ENCODE measurements at places on chromosomes 11 and 22.

GRCh38 chr11:61540528-61540927 lies 32.0 kb downstream of the LRRC10B start:
- DNase-seq: no peak

- DNase-seq: no peak
Observed at GRCh38 chr11:16185042-16185441, 171.3 kb downstream of the SOX6 start.

- peak; percentile 46 for DNase-seq
Observed at GRCh38 chr11:11036848-11037732, 179.2 kb upstream of the ZBED5 start.

- no peak for DNase-seq
Observed at GRCh38 chr11:46404476-46405017, 13.0 kb upstream of the CHRM4 start.

GRCh38 chr11:66600631-66601233 lies 7.7 kb downstream of the CCS start:
- DNase-seq: no peak

GRCh38 chr22:19871023-19871844 lies 16.6 kb upstream of the GNB1L start:
- no peak for DNase-seq

- DNase-seq: no peak
Observed at GRCh38 chr11:133901999-133902398, 54.8 kb downstream of the IGSF9B start.

DNA sequence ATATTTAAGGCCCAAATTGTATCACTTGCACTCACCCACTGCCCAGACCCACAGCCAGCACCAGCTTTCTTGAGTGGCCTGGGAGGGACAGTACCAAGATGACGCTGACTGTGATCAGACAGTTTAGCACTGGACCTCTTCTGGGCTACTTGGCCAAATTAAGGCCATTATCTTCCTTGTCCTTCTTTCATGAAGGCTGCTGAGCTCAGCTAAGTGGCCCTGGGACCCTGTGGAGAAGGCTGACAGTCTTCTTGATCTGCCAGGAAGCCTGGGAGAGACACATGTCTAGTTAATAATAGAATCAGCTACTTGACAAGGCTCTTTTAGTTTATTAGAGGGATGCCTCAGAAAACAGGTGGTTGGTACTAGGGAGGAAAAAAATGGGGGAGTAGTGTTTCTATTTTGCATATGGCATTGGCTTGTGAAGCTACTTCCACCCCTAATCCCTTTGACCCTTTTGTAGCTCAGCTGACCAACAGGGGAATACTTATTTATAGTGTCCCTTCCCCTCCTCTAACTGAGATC lies 127.9 kb upstream of the NTM start:
- no peak for DNase-seq

DNA sequence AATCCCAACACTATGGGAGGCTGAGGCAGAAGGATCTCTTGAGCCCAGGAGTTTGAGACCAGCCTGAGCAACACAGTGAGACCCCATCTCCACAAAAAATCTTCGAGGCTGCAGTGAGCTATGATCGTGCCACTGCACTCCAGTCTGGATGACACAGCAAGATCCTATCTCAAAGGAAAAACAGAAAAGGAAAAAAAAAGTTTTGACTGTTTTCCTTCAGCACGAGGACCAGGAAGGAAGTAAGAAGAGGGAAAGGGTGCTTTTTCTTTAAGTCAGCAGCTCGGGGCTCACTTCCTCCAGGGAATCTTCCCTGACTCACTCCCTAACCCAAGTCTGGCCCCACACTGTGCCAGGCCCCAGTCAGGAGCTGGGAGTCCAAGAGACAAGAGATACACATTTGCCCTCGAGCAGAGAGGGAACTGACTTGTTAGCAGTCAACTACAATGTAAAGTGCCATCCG lies 14.2 kb downstream of the ARRB1 start:
- no peak for DNase-seq

- DNase-seq: no peak
Observed at GRCh38 chr11:6630632-6631291, 11.5 kb upstream of the TPP1 start.

DNA sequence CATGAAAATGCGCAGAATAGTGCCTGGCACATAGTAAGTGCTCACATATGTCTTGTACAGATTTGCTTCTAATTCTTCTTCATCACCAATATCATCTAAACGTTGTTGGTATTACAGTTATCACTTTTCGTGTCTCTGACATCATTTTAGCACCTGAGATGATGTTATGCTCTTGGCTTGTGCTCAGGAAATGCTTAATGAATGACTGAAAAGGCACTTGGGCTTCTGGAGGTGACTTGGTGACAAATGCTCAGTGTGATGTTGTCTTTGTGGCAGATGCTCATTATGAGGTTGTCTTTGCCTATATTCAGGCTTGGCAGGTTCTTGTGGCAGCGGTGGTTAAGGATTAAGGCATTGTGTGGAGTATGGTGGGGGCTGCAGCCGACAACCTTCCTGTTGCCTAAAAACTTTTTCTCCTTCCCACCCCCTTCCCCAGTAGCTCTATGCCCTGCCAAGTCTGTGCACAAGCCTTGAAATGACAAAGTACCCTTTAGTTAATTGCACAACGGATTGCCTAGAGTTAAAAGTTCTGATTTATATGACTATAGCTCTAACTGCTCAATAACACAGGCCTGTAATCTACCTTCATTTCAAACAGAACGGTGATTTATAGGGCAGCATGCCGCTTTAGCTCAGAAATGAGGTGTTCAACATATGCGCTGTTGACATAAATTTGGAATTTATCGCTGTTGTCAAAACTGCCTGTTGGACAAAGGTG lies 82.5 kb downstream of the ZBTB16 start:
- no peak for DNase-seq

GRCh38 chr11:110339456-110340250 lies 43.2 kb upstream of the RDX start:
- no peak for DNase-seq

DNA sequence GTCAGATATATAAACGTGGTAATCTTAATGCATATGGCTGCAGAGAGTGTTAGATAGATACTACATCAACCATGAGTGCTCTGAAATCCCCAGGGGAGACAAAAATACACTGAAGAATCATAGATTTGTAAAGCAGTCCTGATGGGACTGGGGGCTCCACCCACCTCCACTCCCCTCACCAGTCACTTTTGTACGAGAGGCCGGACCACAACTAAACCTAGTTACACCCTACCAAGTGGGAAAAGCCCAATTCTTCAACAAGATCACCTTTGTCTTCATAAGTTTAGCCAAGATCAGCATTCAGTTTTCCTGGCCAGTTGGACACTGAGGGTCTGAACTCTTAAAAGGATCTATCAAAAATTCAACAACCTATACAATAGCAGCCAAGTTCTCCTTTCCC lies 1.5 kb downstream of the SF1 start:
- no peak for DNase-seq

- DNase-seq: no peak
Observed at GRCh38 chr11:108901359-108901758, 236.5 kb downstream of the DDX10 start.

GRCh38 chr11:57432714-57433163 lies 5.8 kb upstream of the SLC43A3 start:
- DNase-seq: no peak

DNA sequence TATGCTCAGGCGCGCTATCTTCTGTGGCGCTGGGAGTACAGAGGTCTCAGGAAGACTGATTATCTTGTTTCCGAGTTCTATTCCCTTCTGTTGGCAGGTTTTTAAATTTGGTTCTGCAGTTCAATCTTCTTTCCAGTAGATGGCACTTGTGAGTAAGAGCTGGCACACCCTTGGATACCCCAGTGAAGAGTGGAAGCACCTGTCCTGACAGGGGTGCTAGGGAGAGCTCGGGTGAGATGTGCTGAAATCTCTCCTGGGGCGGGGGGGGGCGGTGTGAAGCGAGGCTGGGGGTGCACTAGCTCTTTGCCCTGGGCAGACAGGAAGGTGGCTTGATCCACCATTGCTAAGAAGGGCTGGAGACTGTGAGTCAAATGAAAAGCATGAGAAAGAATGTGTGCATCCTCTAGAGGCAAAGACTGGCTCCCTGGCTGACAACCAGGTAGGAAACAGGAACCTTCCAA lies 679.9 kb upstream of the CCDC179 start:
- peak; percentile 41 for DNase-seq

DNA sequence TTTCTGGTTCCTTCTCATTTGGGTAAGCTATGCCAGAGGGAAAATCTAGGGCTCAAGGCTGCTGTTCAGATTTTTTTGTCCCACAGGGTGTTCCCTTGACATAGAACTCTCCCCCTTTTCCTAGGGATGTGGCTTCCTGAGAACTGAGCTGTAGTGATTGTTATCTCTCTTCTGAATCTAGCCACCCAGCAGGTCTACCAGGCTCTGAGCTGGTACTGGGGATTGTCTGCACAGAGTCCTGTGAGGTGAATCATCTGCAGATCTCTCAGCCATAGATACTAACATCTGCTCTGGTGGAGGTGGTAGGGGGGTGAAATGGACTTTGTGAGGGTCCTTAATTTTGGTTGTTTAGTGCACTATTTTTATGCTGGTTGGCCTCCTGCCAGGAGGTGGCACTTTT lies 167.3 kb upstream of the PGR start:
- DNase-seq: no peak

- DNase-seq: no peak
Observed at GRCh38 chr11:118194835-118195627, 18.6 kb upstream of the SCN2B start.

- no peak for DNase-seq
Observed at GRCh38 chr22:33906954-33907353, 13.3 kb downstream of the LARGE1 start.

DNA sequence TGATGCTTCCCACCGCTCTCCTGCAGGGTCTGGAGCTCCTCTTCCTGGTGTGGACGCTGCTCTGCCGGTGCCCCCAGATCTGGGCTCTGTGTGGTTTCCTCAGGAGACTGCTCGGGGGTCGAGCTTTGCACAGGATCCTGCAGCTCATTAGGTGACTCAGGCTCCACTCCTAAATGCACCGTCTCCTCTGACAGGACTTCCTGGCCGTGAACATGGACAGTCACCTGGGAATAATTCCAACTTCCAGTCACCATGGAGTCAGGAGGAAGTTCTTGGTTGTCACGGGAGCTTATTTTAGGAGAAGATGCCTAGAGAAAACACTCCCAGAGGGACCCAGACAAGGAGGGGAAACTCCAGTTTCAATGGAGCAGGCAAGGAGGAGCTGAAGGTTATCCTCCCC lies 11.9 kb downstream of the ZNF202 start:
- DNase-seq: no peak

DNA sequence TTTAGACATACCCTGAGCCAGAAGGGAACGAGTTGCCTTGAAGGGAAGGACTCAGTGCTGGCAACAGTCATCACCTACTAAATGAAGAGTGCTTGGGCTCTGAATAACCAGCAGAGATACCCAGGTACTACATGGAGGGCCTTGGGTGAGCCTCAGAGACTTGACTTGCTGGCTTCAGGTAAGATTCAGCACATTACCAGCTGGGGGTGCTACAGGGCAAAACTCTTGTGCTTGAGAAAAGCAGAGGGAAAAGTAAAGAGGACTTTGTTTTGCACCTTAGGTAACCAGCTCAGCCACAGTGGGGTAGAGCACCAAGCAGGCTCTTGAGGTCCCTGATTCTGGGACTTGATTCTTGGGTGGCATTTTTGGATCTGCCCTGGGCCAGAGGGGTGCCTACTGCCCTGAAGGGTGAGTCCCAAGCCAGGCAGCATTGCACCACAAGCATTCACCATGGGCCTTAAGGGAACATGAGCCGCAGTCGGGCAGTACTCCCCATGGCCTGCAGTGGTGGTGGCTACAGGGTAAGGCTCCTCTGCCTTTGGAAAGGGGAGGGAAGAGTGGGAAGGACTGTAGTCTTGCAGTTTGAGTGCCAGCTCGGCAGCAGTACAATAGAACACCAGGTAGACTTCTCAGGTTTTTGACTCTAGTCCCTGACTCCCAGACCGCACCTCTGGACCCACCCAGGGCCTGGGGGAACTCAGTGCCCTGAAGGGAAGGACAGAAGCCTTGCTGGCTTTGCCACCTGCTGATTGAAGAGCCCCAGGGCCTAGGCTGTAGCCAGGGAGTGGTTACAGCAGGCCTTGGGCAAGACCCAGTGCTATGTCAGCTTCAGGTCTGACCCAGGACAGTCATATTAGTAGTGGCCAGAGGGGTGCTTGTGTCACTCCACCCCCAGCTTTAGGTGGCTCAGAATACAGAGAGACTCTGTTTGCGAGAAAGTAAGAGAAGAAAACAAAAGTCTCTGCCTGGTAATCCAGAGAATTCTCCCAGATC lies 22.7 kb upstream of the PLEKHA7 start:
- DNase-seq: no peak

DNA sequence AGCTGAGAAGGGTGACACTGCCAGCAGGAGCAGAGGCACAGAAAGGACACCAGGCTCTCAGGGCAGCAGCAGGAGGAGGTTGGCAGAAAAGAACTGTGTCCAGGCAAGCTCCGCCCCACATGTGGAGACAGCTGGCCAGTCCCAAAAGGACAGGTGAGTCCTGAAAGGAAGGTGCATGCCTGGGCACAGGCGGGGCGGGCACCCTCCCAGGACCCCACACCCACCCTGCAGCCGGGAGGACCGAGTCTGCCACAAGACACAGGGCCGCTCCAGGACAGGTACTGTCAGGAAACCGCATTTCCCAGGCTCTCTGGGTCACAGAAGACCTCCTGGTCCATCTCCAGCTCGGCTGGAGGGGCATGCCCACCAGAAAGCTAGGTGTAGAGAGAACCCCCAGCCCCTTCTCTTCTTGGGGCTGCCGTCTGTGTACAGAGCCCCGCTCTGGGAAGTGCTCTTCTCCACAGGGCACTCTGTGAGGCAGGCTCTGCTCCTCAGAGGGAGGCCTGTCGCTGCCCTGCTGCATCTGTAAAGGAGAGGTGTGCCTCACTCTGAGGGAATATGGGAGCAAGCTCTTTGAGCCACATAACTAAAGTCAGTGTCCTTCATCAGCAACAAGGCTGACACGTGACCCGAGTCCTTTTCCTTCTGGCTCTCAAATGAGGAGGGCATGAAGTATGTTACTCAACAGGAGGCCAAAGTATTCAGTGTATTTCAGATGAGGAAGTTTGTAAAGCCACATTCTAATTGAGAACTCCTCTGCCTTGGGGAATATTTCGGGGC lies 50.5 kb downstream of the CLTCL1 start:
- no peak for DNase-seq

- no peak for DNase-seq
Observed at GRCh38 chr11:107183953-107184352, 165.7 kb upstream of the GUCY1A2 start.

DNA sequence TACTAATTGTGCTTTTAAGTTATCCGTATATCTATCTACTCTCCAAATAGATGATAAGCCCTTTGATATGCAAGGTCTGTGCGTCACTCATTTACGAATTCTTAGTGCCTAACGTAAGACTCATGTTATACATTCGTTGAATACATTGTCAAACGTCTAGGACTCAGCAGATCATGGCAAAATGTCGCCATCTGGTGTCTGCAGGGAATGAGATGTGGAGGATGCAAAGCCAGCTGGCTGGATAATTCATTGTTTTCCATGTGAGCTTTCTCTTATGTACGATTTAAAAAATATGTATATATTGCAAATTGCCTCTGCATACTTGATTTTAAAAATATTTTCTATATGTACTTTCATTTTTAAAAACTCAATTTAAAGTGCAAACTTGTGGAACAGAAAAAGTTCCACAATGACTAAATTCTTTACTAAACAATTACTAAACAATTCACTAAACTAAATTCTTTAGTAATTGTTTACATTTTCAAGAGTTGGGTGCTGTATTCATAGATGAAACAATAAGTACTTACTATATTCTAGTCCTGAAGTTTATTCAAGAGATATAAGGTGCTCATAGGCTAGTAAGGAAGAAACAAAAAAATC lies 33.8 kb downstream of the ZNF202 start:
- DNase-seq: peak; percentile 73

GRCh38 chr22:21643533-21644357 lies 1.6 kb downstream of the SDF2L1 start:
- no peak for DNase-seq

GRCh38 chr11:88292171-88292843 lies 45.2 kb downstream of the CTSC start:
- no peak for DNase-seq

All from endothelial cell (in vitro differentiated cells).